Tibial artery (tissue), 4 donors: ENCODE measurements at places on chromosomes 4 and X.
A peak's percentile ranks its signal among the peaks of the same experiment; 100 is the strongest.

GRCh38 chr4:17230727-17231126 lies 281.2 kb downstream of the QDPR start:
- DNase-seq, result no peak
- H3K36me3 ChIP-seq, result no peaks in the 10 kb centered on the region
- peaks cover 13% of the 10 kb centered on the region for H3K4me1 ChIP-seq
- no peak overlapping the region for H3K27ac ChIP-seq
- no peaks in the 10 kb centered on the region for H3K27me3 ChIP-seq
- H3K4me3 ChIP-seq, result no peak overlapping the region

- no peak overlapping the region for H3K27ac ChIP-seq
- H3K27me3 ChIP-seq, result no peaks in the 10 kb centered on the region
- H3K4me1 ChIP-seq, result no peaks in the 10 kb centered on the region
- peaks cover 22% of the 10 kb centered on the region for H3K36me3 ChIP-seq
Observed at GRCh38 chrX:103674531-103675454, 11.7 kb downstream of the MORF4L2 start.

GRCh38 chrX:4909348-4909747 lies 1195.9 kb upstream of the PRKX start:
- H3K27me3 ChIP-seq, result no peaks in the 10 kb centered on the region
- H3K4me3 ChIP-seq, result no peak overlapping the region
- H3K36me3 ChIP-seq, result no peaks in the 10 kb centered on the region
- DNase-seq, result no peak
- no peaks in the 10 kb centered on the region for H3K4me1 ChIP-seq

DNA sequence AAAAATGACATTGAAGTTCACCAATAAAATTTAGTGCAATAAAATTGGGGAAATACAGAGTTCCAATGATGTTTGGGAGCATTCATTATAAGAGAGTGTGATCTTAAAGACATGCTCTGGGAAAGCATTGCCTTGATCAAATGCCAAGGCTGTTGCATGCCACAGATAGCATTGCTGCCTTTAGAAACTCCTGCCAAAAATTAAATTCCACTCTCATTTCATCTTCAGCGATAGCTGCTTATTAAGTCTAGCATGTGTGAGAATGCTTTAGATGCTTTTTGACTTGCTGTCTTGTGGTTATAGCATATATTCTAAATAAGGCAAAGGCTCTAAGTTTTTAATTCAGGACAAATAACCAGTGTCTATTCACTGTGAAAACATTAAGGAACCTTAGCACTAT lies 49.3 kb downstream of the NPNT start:
- no peak for DNase-seq
- H3K27ac ChIP-seq, result no peak overlapping the region
- H3K4me3 ChIP-seq, result no peak overlapping the region
- peaks cover 10% of the 10 kb centered on the region for H3K4me1 ChIP-seq
- H3K36me3 ChIP-seq, result peaks cover 41% of the 10 kb centered on the region

DNA sequence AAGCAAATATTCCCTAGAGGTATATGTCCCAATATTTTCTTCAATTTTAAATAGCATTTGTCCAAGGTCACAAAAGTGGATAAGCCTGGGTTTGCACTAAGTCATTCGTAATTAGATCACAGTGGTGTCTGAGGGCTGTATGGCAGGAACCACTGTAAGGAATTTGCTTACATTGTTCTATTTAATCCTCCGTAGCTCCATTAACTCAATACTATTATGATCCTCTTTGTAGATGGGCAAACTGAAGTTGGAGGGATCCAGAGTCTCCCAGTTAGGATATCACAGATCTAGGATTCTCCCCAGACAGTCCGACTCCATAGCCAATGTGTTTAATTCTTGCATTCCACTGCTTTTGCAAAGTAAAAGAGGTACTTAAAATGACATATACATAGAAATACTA lies 242.7 kb upstream of the DCAF8L1 start:
- DNase-seq, result no peak
- no peaks in the 10 kb centered on the region for H3K36me3 ChIP-seq
- H3K4me3 ChIP-seq, result no peak overlapping the region
- H3K4me1 ChIP-seq, result no peaks in the 10 kb centered on the region
- H3K27me3 ChIP-seq, result no peaks in the 10 kb centered on the region
- no peak overlapping the region for H3K27ac ChIP-seq

DNA sequence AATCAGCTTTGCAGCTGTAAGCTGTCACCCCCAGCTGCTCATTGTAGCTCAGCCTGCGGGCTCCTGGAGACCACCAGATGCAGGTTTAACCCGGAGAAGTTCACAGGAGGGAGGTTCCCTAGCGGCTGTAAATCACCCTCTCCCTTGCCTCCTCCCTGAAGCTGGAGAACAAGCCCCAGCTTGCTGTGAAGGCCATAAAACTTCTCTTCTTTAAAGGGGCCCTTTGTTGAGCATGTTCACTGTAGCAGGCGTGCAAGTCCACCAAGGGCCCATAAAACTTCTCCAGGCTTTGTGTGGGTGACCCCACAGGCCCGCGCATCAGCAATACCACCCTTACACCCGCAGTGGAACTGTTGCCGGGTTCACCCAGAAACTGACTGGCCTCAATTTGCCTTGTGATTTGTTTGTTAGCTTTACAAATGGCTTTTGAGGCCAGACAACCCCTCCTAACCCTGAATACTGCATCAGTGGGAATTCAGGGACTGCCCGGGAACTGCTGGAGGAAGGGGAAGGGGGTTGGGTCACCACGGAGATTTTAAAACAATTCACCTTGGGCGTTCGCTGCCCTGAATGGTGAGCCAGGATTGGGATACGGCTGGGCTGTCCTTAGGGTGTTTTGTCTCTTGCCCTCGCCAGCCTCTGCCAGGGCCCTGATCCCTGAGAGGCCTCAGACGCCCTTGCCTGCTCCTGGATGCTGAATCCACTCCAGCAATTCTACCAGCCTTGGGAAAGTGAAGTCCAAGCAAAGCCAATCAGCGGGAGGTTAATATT lies 49.5 kb upstream of the ATP6AP2 start:
- no peak overlapping the region for H3K4me3 ChIP-seq
- no peaks in the 10 kb centered on the region for H3K36me3 ChIP-seq
- H3K27ac ChIP-seq, result no peak overlapping the region

DNA sequence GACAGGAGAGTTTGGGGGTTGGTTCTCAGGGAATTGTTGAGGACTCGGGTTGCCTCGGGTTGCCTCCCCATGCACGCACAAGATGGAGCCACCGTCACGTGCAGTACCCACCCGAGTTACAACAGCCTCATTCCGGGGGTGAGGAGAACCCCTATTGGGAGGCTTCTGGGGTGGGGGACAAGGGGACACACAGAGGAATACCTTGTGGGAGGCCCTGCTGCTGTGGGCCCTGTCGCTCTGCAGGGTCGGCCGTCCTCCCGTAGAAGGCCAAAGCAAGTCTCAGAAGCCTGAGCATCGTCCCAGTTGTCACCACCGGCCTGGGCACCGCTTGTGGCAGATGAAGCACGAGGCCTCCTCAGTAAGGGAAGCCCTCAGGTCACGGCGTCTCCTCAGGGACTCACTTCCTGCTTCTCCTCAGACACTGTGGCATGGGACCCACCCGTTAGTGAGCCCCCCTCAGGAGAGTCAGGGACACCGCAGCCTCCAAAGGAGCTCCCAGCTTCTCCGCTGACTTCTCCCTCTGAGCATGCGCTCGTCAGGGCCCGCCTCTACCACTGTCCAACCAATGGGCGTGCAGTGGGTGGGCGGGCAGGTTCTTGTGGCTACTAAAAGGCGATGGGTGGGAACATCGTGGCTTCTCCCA lies at the start of gene CT55:
Gene CT55 (minus strand): TSS at position 522 of the 643 bp plus-strand sequence. CDS start 227 bp downstream, at position 295.
- no peak for DNase-seq
- H3K27ac ChIP-seq, result no peak within 1 kb of the TSS
- no peaks in the 10 kb centered on the region for H3K27me3 ChIP-seq
- no peak within 1 kb of the TSS for H3K4me3 ChIP-seq
- no peaks in the 10 kb centered on the region for H3K36me3 ChIP-seq

DNA sequence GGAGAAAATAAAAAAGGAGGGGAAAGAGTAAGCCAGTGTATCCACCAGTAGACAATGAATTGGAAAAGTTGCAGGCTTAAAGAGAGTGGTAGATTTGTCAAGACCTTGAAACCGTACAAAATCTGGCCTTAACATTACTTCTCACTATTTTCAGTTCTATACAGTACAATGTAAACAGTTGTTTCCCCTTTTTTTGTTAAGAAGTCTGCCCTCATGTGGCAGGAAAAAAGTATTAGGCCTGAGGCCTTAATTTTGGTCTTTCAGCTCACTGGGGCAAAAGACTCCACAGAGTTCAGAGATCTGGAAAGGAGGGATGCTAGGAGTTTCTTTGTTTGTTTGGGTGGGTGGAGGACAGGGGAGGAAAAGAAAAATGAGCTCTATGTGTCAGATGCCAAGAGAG lies 92.8 kb upstream of the CCDC160 start:
- H3K27me3 ChIP-seq, result no peaks in the 10 kb centered on the region
- no peak overlapping the region for H3K4me3 ChIP-seq
- H3K27ac ChIP-seq, result no peak overlapping the region

GRCh38 chr4:1192493-1193205 lies 20.3 kb upstream of the SPON2 start:
- H3K4me3 ChIP-seq, result peak overlapping the region; percentile 6
- H3K4me1 ChIP-seq, result peaks cover 39% of the 10 kb centered on the region
- DNase-seq, result peak; percentile 76
- no peaks in the 10 kb centered on the region for H3K27me3 ChIP-seq
- H3K36me3 ChIP-seq, result no peaks in the 10 kb centered on the region
- H3K27ac ChIP-seq, result peak overlapping the region; percentile 93

DNA sequence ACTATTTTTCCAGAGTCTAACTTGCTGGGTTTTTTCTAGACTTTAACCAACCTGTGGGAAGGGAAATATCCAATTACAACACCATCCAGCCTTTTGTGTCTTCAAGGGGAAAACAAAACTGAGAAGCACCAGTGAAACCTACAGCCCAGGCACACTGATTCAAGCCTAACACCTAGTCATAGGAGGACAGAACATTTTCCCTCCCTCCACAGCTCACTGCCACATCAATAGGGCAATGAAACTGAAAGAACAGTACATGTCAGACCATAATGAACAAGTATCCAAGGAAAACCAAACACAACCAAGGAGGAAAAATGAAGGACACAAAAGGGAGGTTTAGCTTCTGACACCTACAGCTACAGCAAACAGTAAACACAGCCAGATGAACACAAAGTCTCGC lies 17.6 kb downstream of the MAGEA8 start:
- no peaks in the 10 kb centered on the region for H3K4me1 ChIP-seq
- H3K27me3 ChIP-seq, result no peaks in the 10 kb centered on the region
- no peak overlapping the region for H3K4me3 ChIP-seq
- H3K27ac ChIP-seq, result no peak overlapping the region
- H3K36me3 ChIP-seq, result no peaks in the 10 kb centered on the region

- H3K4me3 ChIP-seq, result no peak overlapping the region
- no peaks in the 10 kb centered on the region for H3K4me1 ChIP-seq
- no peak for DNase-seq
- H3K27ac ChIP-seq, result no peak overlapping the region
- H3K36me3 ChIP-seq, result no peaks in the 10 kb centered on the region
Observed at GRCh38 chrX:3252744-3253143, 93.7 kb downstream of the MXRA5 start.

DNA sequence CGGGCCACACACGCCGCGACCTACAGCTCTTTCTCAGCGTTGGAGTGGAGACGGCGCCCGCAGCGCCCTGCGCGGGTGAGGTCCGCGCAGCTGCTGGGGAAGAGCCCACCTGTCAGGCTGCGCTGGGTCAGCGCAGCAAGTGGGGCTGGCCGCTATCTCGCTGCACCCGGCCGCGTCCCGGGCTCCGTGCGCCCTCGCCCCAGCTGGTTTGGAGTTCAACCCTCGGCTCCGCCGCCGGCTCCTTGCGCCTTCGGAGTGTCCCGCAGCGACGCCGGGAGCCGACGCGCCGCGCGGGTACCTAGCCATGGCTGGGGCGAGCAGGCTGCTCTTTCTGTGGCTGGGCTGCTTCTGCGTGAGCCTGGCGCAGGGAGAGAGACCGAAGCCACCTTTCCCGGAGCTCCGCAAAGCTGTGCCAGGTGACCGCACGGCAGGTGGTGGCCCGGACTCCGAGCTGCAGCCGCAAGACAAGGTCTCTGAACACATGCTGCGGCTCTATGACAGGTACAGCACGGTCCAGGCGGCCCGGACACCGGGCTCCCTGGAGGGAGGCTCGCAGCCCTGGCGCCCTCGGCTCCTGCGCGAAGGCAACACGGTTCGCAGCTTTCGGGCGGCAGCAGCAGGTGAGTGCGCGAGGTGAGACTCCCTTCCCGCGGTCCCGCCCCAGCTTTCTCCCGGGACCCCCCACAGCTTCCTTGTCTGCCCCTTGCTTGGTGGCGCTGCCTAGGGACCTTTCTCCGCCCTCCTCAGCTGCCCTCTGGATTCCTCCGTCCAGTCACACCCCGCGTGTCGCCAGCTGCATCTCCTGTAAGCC lies 678 bp downstream of the BMP3 start:
- no peak for DNase-seq
- peaks cover 8% of the 10 kb centered on the region for H3K4me1 ChIP-seq
- no peaks in the 10 kb centered on the region for H3K36me3 ChIP-seq
- peak overlapping the region; percentile 12 for H3K4me3 ChIP-seq
- H3K27ac ChIP-seq, result no peak overlapping the region

DNA sequence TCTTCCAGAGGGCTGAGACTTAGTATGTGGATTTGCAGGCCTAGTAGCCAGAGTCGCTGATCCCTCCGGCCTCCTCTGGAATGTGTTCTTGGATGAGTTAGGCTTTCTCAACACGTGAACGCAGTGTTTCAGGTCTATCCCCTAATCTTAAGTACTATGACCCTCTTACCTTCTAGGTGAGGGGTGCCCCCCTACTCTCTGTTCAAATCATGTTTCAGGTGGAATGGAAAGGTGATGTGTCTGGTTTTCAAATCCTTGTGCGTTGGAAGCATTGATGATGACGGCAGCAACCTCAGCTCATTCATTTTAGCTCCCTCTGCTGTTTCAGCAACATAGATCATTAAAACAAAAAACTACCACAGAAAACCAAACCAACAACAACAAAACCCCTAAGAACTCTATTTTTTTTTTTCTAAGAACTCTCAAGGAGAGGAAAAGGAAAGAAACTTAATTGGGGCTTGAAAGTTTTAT lies 56.4 kb downstream of the RWDD4 start:
- no peaks in the 10 kb centered on the region for H3K4me1 ChIP-seq
- no peak for DNase-seq
- no peaks in the 10 kb centered on the region for H3K27me3 ChIP-seq
- no peak overlapping the region for H3K27ac ChIP-seq
- H3K36me3 ChIP-seq, result no peaks in the 10 kb centered on the region

GRCh38 chr4:159384632-159385031 lies 281.8 kb downstream of the RAPGEF2 start:
- no peak overlapping the region for H3K27ac ChIP-seq
- no peaks in the 10 kb centered on the region for H3K4me1 ChIP-seq
- no peaks in the 10 kb centered on the region for H3K36me3 ChIP-seq
- H3K27me3 ChIP-seq, result no peaks in the 10 kb centered on the region

DNA sequence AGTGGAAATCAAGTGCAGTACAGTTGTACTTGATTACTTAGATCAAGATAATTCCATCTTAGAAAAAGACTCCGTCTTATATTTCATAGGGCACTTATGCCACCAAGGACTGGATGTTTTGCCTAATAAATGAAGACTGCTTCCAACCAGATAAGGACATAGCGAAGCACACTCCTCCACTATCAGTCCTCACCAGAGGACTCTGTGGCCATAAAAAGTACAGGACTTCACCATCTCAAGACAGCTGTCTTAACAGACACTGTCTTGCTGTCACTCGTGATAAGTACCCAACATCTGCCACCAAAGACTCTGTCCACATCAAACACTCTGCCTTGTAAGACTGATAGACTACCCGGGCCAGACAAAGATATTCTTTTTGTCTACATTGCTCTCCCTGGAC lies 352.0 kb downstream of the TRAM1L1 start:
- H3K36me3 ChIP-seq, result no peaks in the 10 kb centered on the region
- DNase-seq, result no peak
- H3K4me3 ChIP-seq, result no peak overlapping the region
- no peaks in the 10 kb centered on the region for H3K4me1 ChIP-seq
- H3K27ac ChIP-seq, result no peak overlapping the region
- no peaks in the 10 kb centered on the region for H3K27me3 ChIP-seq
